GM04504 (cell line): ENCODE measurements at places on chromosomes 13 and 19.

DNA sequence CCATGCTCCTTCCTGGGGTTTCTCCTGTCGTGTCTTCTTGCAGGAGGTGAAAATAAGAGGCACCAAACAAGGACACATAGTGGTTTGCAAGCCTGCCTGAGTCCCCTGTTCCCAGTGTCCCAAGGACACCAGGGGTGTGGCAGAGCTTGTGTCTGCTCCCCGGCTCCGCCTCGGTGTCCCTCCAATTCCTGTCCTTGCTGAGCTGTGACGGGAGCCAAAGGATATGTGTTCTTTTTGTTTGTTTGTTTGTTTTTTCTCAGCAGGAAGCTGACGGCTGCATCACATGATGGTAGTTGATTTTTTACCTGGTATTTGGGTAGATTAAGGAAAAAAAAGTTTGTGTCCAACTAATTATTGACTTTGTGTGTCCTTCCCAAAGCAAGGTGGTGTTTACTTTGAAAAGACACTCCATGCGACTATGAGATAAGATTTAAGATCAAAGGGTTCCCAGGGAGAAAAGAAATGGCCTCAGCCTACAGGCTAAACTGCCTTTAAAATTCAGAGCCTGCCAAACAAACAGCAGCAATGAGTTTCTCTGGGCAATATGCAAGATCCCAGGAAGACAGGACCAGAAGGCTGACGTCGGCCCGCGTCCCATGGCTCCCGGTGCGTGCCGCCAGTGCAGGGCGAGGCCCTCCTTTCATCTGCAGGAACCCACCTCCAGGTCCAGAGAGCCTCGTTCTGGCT is 50.8 kb upstream of the XPO4 start:
- DNase-seq, result no peak

GRCh38 chr13:95224064-95224463 is 77.2 kb downstream of the ABCC4 start:
- DNase-seq, result no peak

DNA sequence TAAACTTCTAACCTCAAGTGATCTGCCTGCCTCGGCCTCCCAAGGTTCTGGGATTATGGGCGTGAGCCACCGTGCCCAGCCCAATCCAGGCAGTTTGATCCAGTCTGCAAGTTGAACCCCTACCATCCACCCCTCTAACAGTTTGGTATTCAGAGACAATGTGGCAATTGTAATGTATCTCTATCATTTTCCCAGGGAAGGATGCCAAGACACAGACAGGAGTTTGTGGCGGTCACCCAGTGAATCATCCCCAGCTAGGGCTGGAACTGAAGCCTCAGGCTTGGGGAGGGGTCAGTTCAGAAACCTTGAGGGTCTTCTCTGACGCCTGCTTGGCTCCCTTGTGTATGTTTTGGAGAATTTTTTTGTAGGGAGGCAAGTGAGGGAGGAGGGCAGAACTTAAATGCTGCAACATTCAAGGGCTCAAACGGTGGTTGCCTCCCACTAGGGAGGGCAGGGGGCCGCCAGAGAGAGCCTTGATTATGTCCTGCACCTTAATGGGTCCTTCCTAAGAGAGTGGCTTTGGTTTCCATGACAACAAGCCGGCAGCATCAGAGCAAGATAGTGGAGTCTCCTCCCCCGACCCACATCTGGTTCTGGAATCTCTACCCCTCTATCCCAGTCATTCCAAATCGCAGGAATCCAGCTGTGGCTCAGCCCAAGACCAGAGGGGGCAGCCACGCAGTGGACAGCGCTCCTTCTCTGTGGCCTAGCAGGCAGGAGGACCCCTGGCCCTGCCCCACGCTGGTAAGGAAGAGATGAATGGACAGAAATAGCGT is 14.9 kb upstream of the FEM1A start:
- DNase-seq, result no peak

DNA sequence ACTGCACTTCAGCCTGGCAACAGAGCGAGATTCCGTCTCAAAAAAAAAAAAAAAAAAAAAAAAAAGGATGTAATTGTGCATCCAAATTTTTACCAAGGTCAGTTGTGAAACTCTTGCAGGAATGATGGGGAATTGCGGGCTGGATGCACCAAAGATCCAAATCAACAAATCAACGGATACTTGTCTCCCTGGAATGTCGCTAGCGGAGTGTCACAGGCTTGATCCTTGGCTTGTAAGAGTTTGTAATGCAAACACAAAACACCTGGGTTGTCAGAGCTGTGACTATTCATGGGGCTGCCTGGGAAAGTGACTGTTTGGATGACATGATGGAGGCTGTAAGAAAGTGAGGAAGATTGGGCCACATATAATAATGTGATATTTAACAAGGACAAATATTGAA is 4.2 kb downstream of the KANK3 start:
- DNase-seq, result no peak

DNA sequence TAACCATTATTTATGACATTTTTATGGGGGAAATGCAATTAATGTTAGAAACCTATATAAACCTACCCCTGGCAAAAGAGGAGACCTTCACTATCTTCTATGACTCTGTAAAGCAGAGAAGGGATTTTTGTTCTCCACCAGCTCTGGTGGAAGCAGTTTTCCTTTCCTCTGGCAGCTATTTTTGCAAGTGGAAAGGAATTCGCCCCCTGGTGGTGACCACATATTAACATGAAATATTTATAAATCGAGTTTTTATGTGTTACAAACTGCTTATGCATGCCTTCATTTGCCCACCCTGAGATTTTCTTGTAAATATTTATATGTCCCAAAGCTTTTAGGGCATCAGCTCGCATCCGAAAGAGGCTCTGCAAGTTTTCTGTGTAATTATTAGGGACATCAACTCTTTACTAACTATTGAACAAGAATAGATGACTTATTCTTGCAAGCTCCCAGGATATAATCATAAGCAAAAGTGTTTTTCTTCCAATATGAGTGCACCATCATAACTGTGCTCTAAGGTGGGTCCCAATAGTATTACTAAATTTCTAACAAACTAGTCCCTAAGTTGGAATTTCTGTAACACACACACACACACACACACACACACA is 62.4 kb downstream of the SERTM1 start:
- peak; percentile 18 for DNase-seq

- no peak for DNase-seq
These were observed 30.2 kb upstream of the CPB2 start for GRCh38 chr13:46134961-46135522.

- DNase-seq, result peak; percentile 23
These were observed 12.0 kb downstream of the WDR88 start for GRCh38 chr19:33143897-33144405.

DNA sequence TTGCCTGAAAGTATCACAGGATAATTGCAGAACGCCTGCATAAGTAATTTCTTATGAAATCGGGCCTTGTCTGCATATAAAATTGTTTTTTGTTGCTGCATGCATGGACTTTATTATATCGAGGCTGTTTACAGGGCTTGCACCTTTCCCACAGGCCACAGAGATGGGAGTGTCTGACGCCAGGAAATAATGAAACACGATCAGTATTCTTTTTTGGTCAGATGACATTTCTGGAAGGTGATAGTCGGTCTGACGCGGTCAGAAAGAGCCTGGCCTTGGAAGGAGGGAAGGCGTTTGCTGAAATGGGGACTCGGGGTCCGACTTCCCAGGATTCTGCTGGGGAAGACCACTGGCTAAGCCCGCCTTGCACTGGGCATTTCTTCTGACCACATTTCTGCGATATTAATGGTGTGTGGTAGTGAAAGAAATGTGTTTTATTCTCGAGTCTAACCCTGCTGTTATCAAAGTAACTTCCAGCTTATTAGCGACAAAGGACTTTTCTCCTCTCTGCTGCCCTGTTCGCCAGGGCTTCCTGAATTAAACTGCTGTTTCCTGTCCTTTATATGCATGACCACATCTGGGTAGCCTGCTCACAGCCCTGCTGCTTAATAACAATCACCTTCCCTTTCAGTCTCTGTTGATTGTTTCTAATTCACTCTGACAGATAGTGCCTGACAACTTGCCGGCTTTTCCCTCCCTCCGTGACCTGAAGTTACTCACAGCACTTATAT is 11.6 kb upstream of the ZNF536 start:
- DNase-seq, result no peak

DNA sequence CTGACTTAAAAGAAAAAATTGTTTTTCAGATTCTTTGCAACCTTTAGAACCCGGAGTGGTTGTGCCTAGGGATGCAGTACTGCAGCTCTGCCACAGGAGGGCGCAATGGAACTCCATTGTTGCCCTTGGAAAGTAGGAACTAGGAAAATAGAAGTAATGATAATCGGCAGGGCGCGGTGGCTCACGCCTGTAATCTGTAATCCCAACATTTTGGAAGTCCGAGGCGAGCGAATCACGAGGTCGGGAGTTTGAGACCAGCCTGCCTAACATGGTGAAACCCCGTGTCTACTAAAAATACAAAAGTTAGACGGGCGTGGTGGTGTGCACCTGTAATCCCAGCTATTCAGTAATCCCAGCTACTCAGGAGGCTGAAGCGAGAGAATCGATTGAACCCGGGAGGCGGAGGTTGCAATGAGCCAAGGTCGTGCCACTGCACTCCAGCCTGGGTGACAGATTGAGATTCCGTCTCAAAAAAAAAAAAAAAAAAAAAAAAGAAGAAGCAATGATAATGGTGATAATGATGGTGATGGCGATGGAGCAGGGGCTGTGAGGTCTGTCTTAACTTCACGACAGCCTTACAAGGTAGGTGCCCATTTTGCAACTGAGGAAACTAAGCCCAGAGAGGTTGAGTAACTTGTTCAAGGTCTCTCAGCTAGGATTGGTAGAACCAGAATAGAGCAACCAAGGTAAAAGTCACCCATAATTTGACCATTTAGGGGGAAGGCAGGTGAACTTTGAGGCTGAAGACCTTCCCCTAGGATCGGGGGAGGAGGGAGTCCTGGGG is 5.5 kb upstream of the ADAMTS10 start:
- DNase-seq, result no peak

- DNase-seq, result no peak
These were observed 8.9 kb downstream of the PIAS4 start for GRCh38 chr19:4016486-4016885.

DNA sequence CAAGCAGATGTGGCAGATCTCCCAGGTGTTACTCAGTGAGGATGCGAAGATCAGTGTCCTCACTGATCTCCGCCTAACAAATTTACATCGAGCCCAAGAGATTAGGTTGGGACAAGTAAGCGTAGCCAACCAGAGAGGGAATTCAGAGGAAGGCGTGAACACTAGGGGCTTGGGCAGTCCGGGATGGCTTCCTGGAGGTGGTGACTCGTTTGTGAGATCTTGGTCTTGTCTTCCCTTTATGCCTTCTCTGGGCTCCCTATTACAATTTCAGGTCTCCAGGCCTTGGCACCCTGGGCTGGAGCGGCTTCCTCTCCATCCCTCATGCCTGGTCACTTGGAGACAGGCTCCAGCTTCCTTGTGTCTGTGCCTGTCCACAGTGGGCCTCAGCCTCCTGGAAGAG is 6.2 kb downstream of the SF3A2 start:
- no peak for DNase-seq

DNA sequence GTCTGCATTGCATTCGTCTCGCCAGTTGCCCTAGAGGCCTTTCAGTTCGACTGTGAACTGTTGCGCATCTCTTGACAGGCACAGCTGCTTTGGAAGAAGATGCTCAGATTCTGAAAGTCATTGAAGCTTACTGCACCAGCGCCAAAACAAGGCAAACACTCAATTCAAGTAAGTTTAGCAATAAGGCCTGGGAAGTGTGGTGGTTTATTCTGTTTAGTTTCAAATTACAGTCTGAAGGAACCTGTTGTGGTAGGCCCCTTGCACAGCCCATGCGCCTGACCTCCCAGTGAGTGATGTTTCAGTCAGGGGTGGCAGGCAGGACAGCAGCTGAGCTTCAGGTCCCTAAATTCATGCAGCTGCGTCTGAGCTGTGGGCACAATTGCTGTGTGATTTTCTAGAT is 32.2 kb upstream of the TEX29 start:
- DNase-seq, result no peak

DNA sequence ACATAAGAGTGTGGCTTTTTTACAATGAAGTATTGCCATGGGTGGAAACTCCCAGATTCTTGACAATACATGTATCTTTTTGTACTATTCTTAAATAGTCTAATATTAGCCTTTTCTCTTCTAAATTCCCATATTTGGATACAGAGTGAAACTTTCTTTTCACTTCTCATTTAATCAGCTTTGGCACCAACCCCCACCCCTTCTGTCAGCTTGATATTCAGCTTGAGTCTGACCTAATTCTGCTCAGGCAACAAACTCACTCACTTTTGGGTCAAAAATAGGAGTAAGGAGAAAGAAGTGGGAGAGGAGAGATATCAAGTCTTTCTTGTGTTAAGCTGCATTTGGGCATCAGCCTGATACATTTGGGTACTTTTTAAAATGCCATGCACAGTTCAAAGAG is 397.5 kb downstream of the COG6 start:
- no peak for DNase-seq

GRCh38 chr13:72544042-72544441 is 183.4 kb downstream of the MZT1 start:
- no peak for DNase-seq

DNA sequence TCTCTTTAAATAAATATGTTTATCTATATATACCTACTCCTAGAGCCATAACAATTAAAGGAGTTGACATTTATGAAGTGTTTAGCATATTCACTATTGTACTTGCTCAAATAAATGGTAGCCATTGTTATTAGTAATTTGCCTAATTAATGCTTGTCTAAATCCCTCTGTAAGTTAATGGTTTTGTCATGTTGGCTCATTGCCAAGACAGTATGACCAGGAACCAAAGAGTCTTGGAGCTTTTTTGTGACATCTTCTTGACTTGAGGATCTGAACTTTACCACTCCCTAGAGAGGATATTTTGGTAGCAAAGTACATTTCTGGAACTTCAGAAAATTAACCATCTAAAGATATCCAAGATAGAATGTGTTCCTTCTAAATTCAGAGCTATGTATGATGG is 15.5 kb downstream of the FRY start:
- DNase-seq, result no peak

DNA sequence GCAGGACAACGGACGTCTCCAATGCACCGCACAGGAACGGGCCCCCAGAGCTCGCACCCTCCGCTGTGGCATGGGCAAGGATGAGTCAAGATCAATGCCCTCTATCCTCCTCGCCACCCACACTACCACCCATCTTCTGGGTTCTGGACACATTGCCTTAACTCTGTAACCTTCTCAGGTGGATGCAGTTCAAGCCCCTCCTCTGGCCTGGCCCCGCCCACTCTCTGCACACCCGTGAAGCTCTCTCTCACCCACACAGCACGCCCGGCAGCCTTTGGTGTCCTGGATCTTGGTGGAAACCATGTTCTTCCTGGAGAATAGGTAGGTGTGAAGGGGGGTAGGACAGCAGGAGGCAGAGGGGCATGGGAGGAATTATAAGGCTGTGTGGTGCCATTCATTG is 20.7 kb downstream of the MAP4K1 start:
- no peak for DNase-seq

- DNase-seq, result no peak
These were observed 48.9 kb upstream of the TNFSF11 start for GRCh38 chr13:42525035-42525504.
